NCI-H2029 (cell line): ENCODE measurements at places on chromosomes 1 and 21.

DNA sequence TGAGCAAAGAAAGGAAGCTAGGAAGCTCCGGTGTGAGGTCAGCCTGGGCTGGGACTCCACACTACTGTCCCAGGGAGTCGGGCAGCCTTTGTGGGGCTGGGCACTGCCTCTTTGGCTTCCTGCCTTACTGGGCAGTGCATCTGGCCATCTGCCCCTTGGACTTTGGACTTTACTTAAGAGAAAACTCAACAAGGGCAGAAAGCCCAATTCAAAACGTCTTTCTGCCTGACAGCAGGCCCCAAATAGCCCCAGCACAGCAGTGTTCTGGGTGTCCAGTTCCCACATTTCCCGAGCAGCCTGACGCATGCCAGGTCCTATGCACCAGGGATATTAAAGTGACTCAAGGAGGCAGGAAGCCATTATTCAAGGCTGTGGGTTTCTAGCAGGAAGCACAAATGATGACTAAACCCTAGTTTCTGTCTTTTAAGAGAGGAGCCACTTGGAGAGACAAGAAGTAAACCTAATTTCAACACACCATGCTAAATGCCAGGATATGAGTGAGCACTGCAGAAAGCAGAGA, 37.9 kb upstream of the EDEM3 start:
- no peak for DNase-seq

DNA sequence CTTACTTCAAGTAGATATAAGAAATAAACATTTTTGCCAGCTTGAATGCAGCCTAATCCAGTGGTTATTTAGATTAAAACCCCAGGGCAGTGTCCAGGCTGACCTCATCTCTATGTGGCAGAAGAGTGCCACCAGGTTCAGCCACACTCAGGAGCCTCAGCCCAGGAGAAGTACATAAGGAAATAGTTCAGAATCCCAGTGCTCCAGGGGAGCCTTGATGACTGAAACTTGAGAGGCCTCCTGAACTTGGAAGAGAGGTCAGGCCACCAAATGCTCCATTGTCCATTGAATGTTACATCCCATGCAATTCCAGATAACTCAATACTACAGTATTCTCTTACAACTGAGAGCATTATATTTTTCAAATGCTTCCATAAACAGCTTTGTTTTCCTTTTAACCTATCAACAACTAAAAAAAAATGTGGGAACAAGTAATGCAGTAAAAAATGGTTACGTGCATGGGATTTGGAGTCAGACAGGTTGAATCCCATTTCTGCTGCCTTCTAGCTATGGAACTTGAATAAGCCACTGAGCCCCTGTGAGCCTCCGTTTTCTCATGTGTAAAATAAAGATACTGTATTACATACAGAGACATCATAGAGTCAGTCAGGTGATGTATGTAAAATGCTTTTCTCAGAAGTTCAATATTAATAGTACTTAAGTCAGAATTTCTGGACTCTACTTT, 248.0 kb downstream of the PLPP3 start:
- no peak for DNase-seq

- DNase-seq, result peak; percentile 5
Measured at GRCh38 chr21:31888936-31889371, 16.1 kb downstream of the HUNK start.

DNA sequence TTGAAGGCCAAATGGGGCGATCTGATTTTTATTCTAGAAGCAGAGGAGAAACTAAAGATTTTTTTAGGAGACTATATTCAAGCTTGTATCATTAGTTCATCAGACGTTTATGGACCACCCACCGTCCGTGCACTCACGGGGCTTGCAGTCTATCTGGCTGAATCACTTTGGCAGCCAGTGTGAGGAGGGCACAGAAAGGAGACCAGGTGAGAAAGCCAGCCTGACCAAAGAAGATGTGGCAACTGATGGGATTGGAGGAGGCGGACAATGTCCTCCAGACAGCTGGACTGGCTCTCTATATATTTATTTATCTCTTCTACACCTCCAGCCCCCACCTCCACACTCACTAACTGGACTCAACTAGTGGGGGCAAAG, 822 bp upstream of the ELOVL1 start:
- DNase-seq, result no peak

GRCh38 chr1:69739251-69739605, 171.5 kb downstream of the LRRC7 start:
- no peak for DNase-seq

DNA sequence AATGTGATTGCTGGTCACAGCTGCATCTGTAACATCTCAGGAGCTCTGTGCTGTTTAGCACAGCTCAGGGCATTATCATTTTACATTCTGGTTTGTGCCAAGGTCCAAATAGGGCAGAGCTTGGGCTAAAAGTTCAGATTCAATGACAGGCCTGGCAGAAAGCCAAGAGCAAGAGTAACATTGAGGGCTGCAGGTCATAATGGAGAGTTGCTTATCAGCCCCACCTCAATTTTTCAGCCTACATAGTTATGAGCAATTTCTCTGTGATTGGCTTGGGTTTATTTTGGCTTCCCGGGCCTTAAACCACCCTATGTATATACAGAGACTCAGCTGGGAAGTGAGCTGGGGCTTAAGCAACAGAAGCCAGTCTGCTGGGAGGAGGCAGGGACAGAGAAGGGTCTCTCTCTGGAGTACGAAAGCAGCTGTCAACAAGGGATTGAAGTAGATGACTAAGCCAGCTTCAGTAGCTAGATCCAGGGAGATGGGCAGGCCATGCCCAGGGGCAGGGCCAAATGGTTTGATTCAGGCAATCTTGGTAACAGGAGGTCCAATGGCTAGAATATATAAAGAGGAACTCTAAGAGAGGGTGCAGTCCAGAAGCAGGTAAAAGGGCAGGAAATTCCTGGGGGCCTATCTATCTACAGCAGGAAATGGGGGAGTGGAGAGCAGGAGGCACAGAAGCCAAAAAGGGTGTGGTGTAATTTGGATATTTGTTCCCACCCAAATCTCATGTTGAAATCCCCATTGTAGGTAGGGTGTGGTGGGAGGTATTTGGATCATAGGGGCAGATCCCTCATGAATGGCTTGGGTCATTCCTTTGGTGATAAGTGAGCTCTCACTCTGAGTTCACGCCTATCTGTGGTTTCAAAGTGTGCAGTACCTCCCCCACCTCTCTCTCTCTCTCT, 49.0 kb downstream of the BRINP2 start:
- no peak for DNase-seq

- DNase-seq, result no peak
Measured at GRCh38 chr1:119906927-119907652, 10.8 kb upstream of the ADAM30 start.

GRCh38 chr1:218374401-218375353, 29.5 kb downstream of the TGFB2 start:
- DNase-seq, result no peak

- DNase-seq, result no peak
Measured at GRCh38 chr1:225603538-225604354, 49.2 kb downstream of the ENAH start.

DNA sequence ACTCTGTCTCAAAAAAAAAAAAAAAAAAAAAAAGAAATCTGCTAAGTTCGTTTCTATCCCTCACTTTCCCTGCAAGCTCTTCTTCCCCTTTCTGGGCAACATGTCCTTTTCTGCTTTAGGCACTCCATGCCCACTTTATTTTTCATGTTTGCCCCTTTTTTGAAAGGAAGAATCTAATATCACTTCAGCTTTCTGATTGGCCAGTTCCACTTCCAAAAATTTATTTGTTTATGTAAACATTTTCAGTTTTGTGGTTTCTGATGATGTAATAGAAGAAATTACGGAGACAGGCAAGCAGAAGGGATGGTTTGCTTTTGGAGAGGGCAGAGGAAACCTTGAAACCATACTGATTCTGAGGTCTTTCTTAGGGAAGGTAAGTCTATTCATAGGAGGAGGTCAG, 15.1 kb downstream of the IFNAR1 start:
- no peak for DNase-seq

DNA sequence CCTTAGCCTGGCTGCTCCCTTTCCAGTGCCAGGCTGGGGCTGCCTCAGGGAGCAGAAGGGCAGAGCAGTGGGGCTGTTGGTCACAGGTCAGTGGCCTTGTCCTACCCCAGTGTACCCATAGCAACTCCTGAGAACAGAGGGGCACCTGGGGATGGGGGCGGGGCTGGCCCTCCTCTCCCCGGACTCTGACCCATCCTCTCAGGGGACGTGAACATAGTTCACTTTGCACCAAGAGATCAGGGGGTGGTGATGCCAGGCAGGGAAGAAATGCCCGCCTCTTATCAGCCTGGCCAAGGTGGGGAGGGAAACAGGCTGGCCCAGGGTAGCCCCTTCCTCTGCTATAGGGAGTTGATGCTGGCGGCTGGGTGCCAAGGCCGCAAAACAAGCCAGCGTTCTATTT, 4.9 kb downstream of the ETNK2 start:
- DNase-seq, result no peak

- DNase-seq, result no peak
Measured at GRCh38 chr21:42737951-42738590, 84.7 kb downstream of the PDE9A start.

DNA sequence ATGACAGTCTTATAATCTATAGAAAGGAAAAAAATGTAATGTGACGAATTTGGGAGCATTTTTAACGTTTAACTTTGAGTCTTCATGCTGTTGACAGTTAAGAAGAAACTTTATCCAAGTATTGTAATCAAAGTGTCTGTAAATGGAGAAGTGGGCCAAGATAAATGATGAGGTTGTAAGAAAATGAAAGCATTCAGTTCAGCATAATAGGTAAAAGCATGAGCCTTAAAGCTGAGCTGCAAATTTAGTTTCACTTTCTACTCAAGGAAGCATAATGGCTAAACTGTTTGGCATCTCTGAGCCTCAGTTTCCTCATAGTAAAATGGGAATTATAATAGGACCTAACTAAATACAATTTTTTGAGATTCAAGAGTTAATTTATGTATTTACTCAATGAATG, 1554.8 kb downstream of the KCNT2 start:
- no peak for DNase-seq

DNA sequence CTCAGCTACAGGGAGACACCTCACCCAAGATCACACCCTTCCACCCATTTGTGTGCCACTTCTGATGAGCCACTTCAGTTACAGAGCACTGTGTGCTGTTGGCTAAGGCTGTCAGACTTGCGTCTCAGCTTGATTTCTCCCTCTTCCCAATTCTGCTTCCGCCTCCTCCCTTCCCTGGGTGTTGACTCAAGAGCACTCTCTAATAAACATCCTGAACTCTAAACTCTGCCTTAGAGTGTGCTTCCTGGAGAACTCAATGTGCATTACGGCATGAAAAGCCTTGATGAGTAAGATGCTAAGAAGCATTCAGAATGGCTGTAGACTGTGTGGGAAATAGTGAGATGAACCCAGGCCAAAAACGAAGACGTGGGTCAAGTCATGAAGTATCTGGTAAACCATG, 54.9 kb upstream of the S1PR1 start:
- no peak for DNase-seq

- DNase-seq, result no peak
Measured at GRCh38 chr21:43645976-43646375, 13.3 kb downstream of the HSF2BP start.

DNA sequence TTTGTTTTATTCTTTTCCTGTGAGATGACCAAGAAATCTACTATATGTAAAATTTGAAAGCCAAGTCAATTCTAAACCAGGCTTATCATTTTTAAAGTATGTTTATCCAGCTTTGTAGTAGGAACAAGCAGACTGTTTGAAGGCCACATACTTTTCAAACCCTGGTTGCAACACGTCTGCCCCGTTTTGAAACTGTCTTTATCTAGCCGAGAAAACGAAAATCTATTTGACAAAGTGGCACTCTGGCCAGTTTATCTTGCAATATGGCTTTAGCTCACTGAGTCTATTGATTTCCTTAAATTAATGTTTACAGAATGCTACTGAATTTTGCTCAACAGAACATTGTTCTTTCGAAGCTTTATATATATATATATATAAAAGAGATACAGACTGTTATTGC, 39.7 kb downstream of the PROX1 start:
- DNase-seq, result no peak

GRCh38 chr1:180489313-180489712, 13.1 kb downstream of the ACBD6 start:
- no peak for DNase-seq

DNA sequence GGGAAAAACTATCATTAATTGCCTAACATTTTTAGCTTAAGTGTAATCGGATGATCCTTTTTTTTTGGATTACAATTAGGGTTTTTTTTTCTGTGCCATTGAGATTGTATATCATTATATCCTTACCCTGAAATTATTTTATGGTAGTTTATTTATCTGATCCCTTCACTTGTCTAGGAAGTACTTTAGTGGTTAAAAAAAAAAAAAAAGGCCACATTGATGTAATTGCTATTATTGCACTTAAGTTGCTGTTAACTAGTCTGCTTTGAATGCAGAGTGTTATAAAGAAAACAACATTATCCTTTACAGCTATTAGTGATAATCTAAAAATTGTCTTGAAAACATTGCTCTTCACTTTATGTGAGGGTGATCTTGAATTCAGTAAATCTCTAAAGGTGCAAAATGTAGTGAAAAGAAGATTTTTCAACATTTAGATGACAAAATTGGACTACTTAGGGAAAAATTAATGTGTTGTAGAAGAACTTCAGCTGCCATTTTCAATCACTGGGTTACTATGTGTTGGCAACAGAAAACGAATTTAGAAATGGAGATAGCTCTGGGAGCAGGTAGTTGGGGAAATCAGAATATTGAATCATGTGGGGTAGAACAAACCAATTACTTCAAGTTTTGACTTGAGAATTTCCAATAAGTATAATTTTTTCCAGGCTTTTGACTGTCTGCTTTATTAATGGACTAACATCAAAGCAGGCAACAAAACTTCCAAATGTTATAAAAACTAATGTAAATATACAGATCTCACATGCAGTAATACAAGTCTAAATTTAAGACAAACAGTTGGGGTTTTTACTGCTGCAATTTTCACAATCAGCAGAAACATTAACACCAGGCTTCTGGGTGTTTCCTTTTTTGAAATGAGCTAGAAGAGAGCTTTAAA, 5.0 kb downstream of the ADGRL2 start:
- no peak for DNase-seq

DNA sequence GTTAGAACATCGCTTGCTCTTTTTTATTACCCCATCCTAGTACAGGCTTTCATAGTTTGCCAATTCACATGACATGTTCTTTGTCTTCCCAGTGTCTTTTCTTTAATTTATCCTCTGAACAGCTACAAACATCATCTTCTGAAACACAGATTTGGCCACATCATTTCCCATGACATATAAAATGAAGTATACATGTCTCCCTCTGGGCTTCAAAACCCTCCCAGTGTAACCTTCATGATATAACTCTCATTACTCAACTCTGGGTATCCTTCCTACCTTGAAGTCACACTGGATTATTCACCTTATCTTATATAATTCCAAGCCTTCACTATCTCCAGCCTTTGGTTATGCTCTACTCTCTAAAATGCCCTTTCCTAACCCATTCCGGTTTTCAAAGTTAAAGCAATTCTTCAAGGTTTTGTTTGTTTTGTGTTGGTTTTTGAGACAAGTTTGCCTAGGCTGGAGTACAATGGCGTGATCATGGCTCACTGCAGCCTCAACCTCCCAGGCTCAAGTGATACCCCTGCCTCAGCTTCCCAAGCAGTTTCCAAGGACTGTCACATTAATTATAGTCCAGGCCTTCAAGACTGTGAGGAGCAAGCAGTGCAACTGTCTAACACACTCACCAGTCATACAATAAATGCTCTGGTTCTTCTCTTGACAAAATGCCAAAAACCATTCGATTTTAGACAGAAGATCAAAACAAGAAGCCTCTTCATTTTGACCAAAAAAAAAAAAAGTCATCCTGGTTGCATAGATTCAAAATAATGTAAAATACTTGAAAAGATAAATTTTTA, 5.8 kb downstream of the RGS1 start:
- no peak for DNase-seq
